Fibroblast of upper back skin (primary cell): ENCODE measurements at places on chromosomes 12 and 14.
A peak's percentile ranks its signal among the peaks of the same experiment; 100 is the strongest.

DNA sequence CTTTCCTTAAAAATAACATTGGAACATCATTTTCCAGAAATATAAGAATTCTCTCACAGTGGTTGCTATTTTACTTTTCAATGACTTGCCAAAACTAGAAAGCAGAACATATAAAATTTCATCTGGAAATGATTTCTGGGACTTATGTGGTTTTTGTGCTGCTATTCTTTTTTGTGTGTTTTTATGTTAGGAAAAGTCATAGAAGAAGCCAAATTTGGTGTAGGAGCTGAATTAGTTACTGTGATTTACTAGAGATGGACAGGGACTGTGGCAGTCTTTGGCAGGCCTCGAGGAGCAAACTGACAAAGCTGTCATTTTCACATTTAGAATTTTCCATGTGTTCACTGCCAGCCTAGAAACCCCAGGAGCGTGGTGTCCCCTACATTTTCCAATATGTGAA is 38.3 kb upstream of the LDHB start:
- peak; percentile 65 for DNase-seq

GRCh38 chr12:67988601-67989021 is 636 bp upstream of the IFNG-AS1 start:
- DNase-seq = no peak

DNA sequence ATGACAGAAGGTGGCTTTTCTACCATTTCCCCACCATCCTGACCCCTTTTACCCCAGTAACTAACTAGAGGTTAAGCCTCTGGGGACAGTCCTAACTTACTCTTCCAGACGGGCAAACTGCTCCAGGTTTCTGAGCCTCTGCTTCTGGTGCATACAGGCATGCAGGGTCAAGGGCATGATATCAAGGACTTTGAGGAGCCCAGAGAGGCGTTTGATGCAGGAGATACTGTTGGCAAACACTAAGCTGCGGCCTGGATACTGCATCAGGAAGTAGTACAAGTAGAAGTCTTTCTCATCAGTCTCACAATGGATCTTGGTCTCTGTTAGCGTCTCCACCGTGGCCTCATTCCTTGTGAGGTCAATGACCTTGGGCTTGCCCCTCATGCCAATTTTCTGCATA is 21.0 kb downstream of the DDX24 start:
- DNase-seq = no peak

GRCh38 chr14:90308561-90308960 is 23.2 kb downstream of the NRDE2 start:
- no peak for DNase-seq

- no peak for DNase-seq
Observed at GRCh38 chr12:97194546-97194945, 268.1 kb upstream of the RMST start.

GRCh38 chr14:59406454-59407245 is 58.5 kb downstream of the GPR135 start:
- peak; percentile 63 for DNase-seq

GRCh38 chr12:76444408-76444984 is 96.3 kb upstream of the BBS10 start:
- DNase-seq = no peak

DNA sequence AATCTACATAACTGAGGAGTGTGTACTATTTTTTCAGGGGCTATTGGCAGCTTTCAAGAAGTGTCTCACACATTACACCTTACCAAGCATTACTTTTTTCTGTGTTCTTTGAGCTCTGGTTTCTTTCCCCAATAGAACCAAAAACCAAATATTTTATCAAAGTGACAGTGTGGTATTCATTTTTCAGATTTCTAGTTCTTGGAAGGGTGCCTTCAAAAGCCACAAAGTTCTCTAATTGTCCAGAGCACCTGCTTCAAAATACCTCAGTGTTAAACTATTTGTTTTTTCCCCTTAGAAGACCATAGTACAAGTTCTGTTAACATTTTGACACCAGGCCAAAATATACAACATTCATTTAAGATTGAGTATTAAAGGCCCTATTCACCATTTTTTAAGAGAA is 515.7 kb downstream of the ETNK1 start:
- peak; percentile 16 for DNase-seq

- DNase-seq = no peak
Observed at GRCh38 chr12:42315108-42315507, 10.8 kb downstream of the ZCRB1 start.

- no peak for DNase-seq
Observed at GRCh38 chr12:133038118-133038709, 905 bp downstream of the ZNF84 start.

DNA sequence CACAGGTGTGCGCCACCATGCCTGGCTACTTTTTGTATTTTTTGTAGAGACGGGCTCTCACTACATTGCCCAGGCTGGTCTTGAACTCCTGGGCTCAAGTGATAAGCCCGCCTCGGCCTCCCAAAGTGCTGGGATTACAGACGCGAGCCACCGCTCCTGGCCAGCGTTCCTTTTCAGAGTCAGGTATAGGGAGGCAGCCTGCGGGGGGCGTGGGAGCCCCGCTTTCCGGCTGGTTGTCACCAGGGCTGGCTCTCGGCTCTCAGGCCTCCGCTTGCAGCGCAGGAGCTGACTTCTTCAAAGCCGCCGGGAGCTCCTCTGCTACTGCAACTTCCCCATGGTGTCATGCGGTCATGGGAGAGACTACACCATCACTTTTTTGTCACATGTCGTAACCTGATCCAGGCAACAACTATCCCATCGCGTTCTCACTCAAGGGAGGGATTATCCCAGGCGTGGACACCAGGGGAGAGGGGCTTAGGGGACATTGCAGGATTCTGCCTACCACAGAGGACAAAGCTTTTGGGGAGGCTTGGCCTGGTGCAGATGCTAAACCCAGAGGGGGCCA is 129.4 kb downstream of the SCARB1 start:
- DNase-seq = no peak

DNA sequence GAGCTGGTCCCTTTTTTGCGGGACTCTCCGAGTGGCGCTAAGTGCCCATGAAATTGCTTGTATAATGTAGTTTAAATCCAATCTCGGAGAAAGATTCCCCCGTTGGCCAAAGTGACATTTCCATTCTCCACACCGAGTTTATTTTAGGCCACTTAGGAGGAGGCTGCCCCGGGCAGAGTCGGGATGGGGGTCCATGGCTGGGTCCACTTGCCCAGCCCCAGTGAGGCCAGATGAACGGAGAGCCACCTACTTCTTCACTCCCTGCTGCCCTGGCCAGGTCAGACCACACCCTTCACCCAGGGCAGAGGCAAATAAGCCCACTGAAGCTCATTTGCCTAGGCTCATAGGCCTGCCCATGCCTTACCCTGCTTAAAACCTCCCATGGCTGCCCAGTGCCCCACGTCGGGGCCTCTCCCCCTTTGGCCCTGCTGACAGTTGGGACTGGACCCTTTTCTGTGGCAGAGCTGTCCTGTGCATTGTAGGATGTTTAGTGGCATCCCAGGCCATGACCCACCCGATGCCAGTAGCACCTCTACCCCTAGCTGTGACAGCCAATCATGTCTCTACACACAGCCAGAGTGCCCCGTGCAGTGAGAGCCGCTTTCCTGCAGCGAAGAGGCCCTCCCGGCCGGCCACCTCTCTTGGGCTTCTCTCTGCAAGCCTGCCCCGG is 51.3 kb downstream of the FAM222A start:
- DNase-seq = no peak

GRCh38 chr14:101499080-101499479 is 62.2 kb upstream of the DIO3 start:
- DNase-seq = no peak

GRCh38 chr14:47846008-47846407 is 170.6 kb upstream of the MDGA2 start:
- no peak for DNase-seq

- DNase-seq = peak; percentile 83
Observed at GRCh38 chr14:41663473-41663850, 56.8 kb downstream of the LRFN5 start.

- peak; percentile 93 for DNase-seq
Observed at GRCh38 chr12:98352218-98352811, 163.1 kb upstream of the TMPO start.

- no peak for DNase-seq
Observed at GRCh38 chr14:67420102-67420739, 8.3 kb upstream of the PLEK2 start.

DNA sequence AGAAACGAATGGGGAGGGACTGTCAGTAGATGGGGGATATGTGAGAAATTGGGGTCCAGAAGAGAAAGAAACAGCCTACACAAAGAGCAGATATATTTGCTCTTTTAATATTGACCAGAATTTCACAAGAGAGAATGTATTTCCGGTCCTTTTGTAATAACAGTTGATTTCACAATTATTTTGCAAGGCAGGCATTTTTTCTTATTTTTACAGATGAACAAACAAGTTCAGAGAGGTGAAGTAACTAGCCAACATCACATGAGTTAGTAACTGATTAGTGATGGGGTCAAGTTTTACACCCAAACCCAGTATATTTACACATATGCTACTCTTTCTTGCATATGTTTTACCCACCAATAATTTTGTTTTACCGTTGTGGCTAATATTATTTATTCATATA is 188.2 kb downstream of the NAV3 start:
- DNase-seq = no peak

GRCh38 chr12:45745861-45746277 is 16.4 kb downstream of the ARID2 start:
- DNase-seq = peak; percentile 28

DNA sequence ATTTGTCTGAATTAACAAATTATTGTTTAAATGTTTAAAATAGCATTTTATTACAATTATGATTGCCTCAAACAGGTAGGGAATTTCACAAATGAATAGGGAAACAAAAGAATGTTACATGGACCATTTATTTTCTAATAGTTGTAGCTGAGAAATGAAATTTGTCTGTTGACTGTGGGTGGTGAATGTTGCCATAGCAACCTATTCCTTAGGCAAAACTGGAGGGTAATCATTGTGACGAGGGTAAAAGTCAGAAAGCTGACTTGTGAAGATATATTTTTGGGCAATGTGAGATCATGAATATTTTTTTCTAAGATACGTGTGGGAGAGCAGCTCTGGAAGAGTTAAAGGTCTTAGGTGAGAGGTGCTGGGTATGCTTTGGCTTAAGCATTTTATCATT is 24.2 kb upstream of the CLEC14A start:
- DNase-seq = no peak

GRCh38 chr12:26092346-26093105 is 32.3 kb downstream of the BHLHE41 start:
- peak; percentile 57 for DNase-seq

DNA sequence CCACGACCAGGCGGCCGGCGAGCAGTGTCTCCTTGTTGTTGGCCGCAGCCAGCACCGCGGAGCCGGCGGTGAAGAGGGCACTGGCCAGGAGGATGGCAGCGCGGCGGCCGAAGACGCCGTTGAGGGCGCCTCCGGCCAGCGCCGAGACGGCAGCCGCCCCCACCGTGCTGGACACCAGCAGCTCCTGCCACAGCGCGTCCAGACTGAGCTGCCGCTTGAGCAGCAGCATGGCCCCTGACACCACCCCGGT is 691 bp downstream of the SLC2A13 start:
- DNase-seq = no peak

GRCh38 chr14:63273717-63274655 is 44.7 kb downstream of the GPHB5 start:
- peak; percentile 17 for DNase-seq

GRCh38 chr12:31737345-31737744 is 8.5 kb upstream of the AMN1 start:
- DNase-seq = no peak

- no peak for DNase-seq
Observed at GRCh38 chr14:98297567-98297966, 974.4 kb downstream of the BCL11B start.

GRCh38 chr14:89088530-89088929 is 264.1 kb downstream of the TTC8 start:
- no peak for DNase-seq

GRCh38 chr14:59274991-59275391 is 86.5 kb downstream of the DAAM1 start:
- DNase-seq = no peak
